ENCODE measurements at places on chromosomes 4 and X. TPM values are rescaled to one million over a fixed set of nuclear protein-coding genes. Genes with fewer than 3 reads are reported as not detected.

The GLRA3 gene
- not detected for total RNA-seq

The CHST7 gene
- 9.9 TPM for total RNA-seq

The RAB39B gene
- 8.7 TPM for total RNA-seq

The STATH gene
- not detected for total RNA-seq

The SMR3B gene
- total RNA-seq, result not detected

The TCEANC gene
- total RNA-seq, result 6.9 TPM

The TMEM31 gene
- total RNA-seq, result not detected

The SEPSECS gene
- total RNA-seq, result 13.9 TPM

The MAMLD1 gene
- 3.4 TPM for total RNA-seq

The TMEM131L gene
- 49.3 TPM for total RNA-seq

The DRD5 gene
- total RNA-seq, result not detected

The HMGB2 gene
- 1,039 TPM for total RNA-seq

The SPRY1 gene
- total RNA-seq, result 7.8 TPM

The COL25A1 gene
- not detected for total RNA-seq

The NXF3 gene
- not detected for total RNA-seq

The CXCL11 gene
- not detected for total RNA-seq

The CFAP97 gene
- 32.4 TPM for total RNA-seq

The AMTN gene
- not detected for total RNA-seq

The DCHS2 gene
- not detected for total RNA-seq

The NSG1 gene
- 11.9 TPM for total RNA-seq

The CT55 gene
- not detected for total RNA-seq

The TRPC3 gene
- 0.94 TPM for total RNA-seq

The BEND2 gene
- not detected for total RNA-seq

The PITX2 gene
- total RNA-seq, result not detected

The SPANXB1 gene
- total RNA-seq, result not detected

The AFP gene
- total RNA-seq, result not detected

The ITGB1BP2 gene
- 4.7 TPM for total RNA-seq

The GLOD5 gene
- not detected for total RNA-seq

The XK gene
- 0.02 TPM for total RNA-seq

The C1GALT1C1 gene
- 25.6 TPM for total RNA-seq

The TCEAL7 gene
- not detected for total RNA-seq

The JAKMIP1 gene
- total RNA-seq, result 9.6 TPM

The NEXMIF gene
- 0.52 TPM for total RNA-seq

The TIMM8A gene
- 11.6 TPM for total RNA-seq

The ETDA gene
- not detected for total RNA-seq

The NPNT gene
- not detected for total RNA-seq

The CSAG2 gene
- total RNA-seq, result 0.35 TPM

The RPS6KA3 gene
- total RNA-seq, result 76.2 TPM

The GUCY1A1 gene
- not detected for total RNA-seq

The EMD gene
- total RNA-seq, result 59.9 TPM

The ATRX gene
- total RNA-seq, result 66.4 TPM

The GAGE1 gene
- not detected for total RNA-seq

The SLC7A11 gene
- total RNA-seq, result 1.1 TPM

The SPANXD gene
- total RNA-seq, result not detected

The DDX53 gene
- total RNA-seq, result not detected

The HEPH gene
- total RNA-seq, result not detected

The USP27X gene
- 2.1 TPM for total RNA-seq

The LEF1 gene
- 386 TPM for total RNA-seq

The TMEM156 gene
- 19.6 TPM for total RNA-seq

The UNC5C gene
- not detected for total RNA-seq

The TMEM187 gene
- total RNA-seq, result 8.5 TPM

The NLGN3 gene
- 1.6 TPM for total RNA-seq

The GSX2 gene
- total RNA-seq, result not detected

The SPACA5 gene
- total RNA-seq, result 0.40 TPM
